ENCODE measurements at places on chromosomes 12 and 14.

DNA sequence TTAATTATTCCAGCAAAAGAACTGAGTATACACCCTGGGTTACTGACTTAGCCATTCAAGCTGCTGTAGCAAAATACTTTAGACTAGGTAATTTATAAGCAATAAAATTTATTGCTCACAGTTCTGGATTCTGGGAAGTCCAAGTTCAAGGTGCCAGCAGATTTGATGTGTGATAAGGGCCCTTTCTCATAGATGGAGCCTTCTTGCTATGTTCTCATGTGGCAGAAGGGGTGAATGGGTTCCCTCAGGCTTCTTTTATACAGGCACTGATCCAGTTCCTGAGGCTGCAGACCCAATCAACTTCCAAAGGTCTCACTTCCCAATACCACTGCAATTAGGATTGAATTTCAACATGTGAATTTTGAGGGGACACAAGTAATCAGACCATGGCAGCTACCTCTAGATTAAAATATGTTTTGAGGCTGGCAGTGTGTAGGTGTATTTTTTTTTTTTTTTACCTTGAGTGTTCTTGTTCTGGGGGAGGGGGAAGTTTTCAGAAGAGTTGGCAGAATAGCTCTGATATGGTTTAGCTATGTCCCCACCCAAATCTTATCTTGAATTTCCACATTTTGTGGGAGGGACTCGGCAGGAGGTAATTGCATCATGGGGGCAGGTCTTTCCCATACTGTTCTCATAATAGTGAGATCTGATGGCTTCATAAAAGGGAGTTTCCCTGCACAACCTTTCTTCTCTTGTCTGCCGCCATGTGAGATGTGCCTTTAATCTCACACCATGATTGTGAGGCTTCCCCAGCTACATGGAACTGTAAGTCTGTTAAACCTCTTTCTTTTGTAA lies 178.2 kb downstream of the RASSF9 start:
- no peak for DNase-seq

- no peak for DNase-seq
Measured at GRCh38 chr12:33967760-33968159, 54.5 kb upstream of the ALG10 start.

DNA sequence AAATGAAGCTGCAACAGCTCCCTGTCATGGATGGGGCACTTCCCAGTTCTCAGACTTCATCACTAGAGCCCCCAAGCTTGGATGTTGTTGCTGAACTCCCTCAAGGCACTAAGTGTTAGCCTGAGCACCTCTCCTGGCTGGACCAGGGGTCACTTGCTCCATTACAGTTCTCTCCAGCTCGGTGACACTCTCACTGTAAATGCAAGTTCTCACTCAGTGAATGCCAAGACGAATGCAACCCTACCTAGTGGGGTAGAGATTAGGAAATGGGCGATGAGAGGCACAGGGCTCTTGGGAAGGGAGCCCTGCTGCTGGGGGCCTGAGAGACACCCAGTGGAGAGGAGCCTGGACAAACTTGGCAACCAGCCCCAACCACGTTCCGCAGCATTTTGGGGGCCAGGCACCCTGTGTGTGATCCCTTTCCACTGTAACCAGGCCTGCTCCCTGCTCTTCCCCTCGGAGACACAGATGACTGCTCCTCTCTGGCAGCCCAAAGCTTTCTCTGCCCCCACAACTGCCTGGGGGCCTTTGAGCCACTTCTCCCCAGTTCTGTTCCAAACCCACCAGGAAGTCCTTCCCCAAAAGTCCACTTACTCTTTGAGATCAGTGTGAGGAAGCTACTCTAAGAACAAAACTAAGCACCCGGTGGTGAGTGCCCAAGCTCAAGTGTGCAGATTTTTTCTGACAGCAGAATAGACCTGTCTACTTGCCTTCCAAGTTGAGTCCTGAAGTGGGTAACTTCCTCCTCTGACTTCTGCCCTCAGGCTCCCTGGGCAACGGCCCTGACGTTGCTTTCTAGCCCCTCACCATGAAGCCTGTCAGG lies 8.0 kb upstream of the SELPLG start:
- DNase-seq: no peak

DNA sequence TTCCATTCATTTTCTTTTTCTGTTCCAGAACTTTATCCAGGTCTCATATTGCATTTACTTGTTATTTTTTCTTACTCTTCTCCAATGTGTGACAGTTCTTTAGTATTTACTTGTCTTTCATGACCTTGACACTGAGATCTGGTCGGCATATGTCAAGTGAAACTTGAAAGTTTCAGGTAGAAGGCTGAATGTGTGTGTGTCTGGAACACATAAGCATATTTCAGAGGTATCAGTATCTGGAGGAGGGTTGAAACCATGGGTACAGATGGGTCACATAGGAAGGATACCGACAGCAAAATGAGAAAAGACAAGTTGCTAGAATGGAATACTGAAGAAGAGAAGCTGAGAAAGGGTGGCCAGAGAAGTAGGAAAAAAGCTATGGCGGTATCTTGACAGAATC lies 22.5 kb upstream of the PTGDR start:
- no peak for DNase-seq

Data from stimulated activated CD4-positive, alpha-beta T cell treated with anti-CD3 and anti-CD28 coated beads, Interleukin-1b, Interleukin-23, amount 100 ng/mL, for 4 hours (primary cell).